ENCODE measurements at places on chromosomes 12 and 14.
A peak's percentile ranks its signal among the peaks of the same experiment; 100 is the strongest.

DNA sequence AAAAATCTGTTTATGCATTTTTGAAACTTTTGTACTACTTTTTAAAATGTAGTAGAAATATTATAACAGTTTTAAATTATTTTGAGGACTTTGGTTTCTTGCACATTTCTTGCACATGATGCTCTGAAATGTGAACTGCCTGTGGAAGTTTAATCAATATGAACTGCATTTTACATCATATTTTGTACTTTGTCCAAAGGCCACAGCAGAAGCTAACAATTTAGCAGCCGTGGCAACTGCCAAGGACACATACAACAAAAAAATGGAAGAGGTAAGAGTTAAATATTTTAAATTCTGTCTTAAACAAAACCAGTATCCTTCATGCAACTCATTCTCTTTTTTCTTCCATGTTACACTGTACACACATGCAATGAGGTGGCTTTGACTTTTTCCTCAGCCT is 45.1 kb downstream of the SAV1 start:
- DNase-seq = no peak

GRCh38 chr12:25497021-25497420 is 56.1 kb downstream of the LMNTD1 start:
- no peak for DNase-seq

- no peak for DNase-seq
Measured at GRCh38 chr12:104049903-104050356, at the start of gene GLT8D2. GLT8D2 (minus strand) TSS chr12:104050187; CDS start chr12:104019648, 30,539 bp downstream.

GRCh38 chr12:52151837-52152783 is 39.7 kb downstream of the KRT80 start:
- no peak for DNase-seq

DNA sequence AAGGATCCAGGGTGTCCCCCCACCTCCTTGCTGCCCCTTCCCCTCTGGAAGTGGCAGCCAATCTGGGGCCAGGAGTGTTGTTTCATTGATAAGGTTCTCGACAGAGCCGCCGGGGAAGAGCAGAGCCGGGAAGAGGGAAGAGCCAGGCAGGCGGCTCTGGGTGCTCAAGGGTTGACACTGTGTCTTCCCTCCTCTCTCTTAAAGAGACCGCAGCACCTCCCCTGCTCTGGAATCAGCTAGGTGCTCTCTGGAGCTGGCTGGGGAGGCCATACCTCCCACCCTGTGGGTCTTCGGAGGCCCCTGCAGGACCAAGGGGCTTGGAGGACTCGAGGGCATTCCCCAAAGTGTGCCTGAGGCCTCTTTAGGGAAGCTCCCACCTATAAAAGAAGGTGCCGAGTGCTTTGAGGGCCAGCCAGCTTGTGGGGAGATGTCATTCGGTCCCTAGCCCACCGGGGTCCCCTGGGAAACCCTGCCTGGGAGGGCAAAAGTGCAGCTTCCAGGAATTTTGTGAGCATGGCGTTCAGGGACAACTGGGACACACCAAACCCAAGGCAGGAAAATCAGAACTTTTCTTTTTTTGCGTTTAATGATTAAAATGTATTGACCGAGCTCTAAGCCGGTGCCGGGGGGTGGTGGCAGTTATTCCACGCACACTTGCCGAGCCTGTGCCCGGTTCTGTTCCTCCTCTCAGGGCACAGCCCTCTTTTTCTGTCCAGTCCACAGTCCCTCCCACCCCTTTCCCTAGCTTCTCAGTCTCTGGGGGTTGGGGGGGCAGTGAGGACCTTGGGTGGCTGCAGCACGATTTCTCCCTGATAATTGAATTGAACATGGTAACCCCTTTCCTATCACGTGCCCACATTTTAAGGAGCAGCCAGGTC is 3.0 kb downstream of the SETD1B start:
- no peak for DNase-seq

DNA sequence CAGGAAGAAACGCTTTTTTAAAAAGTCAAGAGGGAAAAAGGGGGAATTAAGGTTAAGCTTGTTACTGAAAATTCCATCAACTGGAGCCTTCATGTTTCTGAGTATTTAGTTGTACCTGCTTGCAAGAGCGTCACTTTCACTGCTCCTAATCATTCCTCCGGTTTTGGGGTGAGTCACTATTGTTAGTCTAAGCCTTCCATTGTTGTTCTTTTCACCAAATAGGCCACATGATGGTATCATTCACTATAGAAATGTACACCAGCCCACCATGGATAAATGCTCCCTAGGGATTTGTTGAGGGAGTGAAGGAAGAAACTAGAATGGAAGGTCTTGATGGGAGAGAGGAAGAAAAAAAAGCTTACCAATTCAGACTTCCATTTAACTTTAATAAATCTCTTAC is 3.0 kb downstream of the IL22 start:
- DNase-seq = no peak

DNA sequence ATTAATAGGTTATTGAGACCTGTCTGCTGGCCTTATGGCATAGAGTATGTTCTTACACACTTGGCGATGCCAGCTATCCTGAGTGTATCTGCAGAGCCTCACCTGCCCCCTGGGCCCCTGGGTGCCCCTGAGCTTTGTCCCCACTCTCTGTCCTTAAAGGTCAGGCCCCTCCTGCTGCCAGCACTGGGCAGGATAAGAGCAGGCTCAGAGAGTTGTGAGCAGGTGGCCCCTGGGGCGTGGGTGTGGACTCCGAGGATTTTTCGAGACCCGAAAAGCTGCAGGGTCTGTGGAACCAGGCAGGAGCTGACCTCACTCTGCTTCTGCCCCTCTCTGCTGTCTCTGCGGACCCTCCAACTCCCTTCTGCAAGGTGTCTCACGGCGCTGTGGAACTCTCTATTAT is 8.2 kb downstream of the HIP1R start:
- DNase-seq = no peak

DNA sequence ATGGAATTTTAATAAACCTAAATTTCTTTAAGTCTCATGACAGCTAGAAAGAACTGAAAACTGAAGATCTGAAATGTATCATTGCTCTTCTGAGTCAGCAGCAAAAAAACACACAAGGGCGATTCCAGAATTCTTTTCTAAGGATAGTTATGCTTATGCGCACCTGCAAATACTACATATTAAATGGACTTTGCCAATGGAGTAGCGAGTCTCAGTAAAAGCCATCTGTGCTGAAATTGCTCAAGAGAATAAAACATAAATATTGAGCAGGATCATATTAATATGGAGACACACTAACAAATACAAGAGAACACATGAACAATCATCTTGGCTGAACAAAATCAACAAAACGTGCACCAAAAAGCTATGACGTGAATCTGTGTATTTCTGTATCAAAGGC is 73.7 kb downstream of the CPNE8 start:
- DNase-seq = no peak

GRCh38 chr14:38839694-38840365 is 263.2 kb downstream of the SEC23A start:
- DNase-seq = no peak

DNA sequence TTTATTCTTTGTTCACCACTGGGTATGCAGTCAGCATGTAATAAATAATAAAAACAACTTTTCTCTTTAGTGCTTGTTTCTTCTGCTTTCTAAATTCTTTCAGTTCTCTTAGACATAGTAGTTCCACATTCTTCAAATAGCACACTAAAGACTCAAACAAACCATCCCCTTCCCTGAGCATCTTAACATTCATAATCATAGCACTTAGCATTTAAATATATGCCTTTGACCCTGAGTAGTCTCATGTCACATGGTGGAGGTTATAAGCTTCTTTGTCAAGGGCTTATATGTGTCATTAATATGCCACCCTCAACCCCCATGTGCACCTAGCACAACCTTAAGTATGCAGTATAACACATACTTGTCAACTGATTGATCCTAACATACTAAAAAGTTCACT is 212.7 kb downstream of the PHLDA1 start:
- no peak for DNase-seq

GRCh38 chr12:56941299-56942017 is 7.2 kb upstream of the SDR9C7 start:
- no peak for DNase-seq

DNA sequence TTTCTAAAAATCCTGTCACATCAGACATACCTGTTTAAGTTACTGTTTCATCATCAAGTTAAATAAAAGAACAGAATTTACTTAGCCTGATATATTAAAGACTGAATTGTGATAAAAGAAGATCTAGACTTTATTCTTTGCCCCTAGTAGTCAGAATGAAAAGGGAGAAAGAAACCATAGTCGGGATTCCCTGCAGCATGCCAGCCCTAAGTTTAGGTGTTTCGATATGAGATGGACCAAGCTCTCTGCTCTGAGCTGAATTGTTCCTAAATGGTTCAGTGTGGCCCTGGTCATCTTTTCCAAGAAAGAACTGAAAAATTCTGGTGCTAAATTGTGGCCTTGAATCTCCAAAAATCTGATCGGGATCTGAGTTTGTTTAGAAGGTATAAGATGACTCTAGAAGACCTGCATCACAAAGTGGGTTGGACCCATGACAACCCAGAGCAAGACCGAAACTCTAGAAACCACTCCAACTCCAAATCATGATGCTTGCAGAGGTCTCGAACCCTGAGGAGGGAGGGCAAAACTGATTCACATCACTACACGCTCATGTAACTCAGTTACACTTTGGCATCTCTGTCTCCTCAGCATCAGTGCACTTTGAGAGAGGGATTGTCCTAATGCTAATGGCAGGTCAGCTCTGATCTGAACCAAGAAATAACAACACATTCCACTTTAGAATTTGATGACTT is 15.7 kb downstream of the PTGER2 start:
- DNase-seq = no peak

GRCh38 chr12:33614630-33615029 is 175.0 kb upstream of the SYT10 start:
- no peak for DNase-seq

- no peak for DNase-seq
Measured at GRCh38 chr12:112527501-112527900, 108.8 kb downstream of the PTPN11 start.

- no peak for DNase-seq
Measured at GRCh38 chr12:4069670-4070010, 196.4 kb upstream of the PARP11 start.

- DNase-seq = no peak
Measured at GRCh38 chr12:116127859-116128258, 149.6 kb downstream of the MED13L start.

- no peak for DNase-seq
Measured at GRCh38 chr12:66620688-66621087, 58.2 kb downstream of the GRIP1 start.

GRCh38 chr14:103931422-103931821 is 3.2 kb downstream of the TDRD9 start:
- no peak for DNase-seq

- peak; percentile 65 for DNase-seq
Measured at GRCh38 chr14:102043251-102044025, 43.4 kb downstream of the HSP90AA1 start.

- DNase-seq = no peak
Measured at GRCh38 chr12:102570256-102570655, 89.9 kb upstream of the IGF1 start.

GRCh38 chr12:126189856-126190255 is 1124.6 kb downstream of the AACS start:
- DNase-seq = no peak

GRCh38 chr12:121391619-121392324 is 8.1 kb upstream of the RNF34 start:
- no peak for DNase-seq
